ENCODE measurements at places on chromosomes 13 and 19.

DNA sequence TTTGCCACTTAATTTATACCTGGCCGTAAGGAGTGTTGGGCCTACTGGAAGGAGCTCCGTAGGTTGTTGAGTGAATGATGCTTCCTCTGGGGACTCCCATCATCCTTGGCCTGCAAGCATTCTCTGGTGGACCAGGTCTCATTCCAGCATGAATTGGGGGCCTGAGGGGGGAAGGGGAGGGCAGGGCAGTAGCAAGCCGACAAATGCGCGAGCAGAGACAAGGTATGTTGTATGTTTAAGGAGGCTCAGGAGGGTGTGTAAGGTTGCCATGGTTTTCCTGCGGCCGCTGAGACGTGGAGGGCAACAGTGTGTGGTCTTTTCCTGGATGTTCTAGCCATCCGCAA is 749 bp downstream of the ZNF264 start:
- no peak for ATAC-seq

- ATAC-seq, result no peak
These were observed 11.0 kb upstream of the CASP14 start for GRCh38 chr19:15038294-15038693.

DNA sequence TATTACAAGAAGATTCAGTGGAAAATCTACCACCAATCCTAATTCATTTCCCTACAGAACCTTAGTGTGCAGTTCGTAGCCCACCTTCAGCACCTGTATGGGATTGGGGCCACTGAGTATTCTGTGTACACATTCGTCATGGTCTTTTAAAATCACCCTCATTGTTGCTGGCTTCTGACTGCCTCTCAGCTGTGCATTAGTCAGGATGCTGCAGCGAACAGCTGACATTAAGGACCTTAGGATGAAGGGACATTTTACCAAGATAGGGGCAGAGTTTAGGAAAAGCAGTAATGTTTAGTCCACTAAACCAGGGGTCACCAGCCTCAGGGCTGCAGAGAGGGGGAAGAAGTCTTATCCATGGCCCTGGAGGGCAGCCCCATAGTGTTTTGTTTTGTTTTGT is 176.5 kb downstream of the COL4A1 start:
- no peak for ATAC-seq

GRCh38 chr13:40911341-40911740 is 107.8 kb downstream of the ELF1 start:
- ATAC-seq, result no peak

DNA sequence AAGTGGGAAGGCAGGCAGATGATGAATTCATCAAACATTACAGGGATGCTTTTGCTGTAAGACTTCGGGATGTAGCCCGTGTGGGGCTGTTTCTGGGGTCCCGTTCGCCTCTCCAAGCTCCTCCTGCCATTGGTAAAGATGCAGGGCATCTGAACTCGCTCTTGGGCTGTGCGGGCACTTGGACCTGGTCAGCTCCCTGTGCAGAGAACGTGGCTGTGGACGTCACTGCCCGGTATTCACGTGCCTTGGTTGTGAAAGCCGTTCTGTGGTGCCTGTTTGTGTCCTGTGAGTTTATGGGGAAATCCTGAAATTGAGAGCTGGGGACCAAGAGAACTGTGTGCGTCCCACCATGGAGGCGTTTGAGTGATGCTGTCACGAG is 5.4 kb downstream of the TFDP1 start:
- ATAC-seq, result no peak

- peak; percentile 80 for ATAC-seq
These were observed 595 bp upstream of the GPR183 start for GRCh38 chr13:99307648-99308339.

DNA sequence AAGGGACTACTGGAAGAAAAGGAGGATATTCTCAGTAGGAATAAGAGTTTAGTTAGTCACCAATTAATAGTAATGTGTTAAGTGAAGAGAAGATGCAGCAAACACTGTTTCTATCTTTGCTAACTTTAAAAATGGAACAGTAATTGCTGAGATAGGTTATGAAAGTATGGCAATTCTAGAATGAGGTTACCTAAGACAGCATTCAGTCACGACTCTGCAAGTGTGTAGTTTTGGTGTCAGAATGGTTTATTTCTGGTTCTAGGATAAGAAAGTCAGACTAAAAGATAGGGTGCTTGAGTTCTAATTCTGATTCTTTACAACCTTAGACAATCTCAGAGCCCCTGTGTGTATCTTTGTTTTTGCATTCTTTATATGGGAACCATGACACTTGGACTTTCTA is 138.1 kb downstream of the POU4F1 start:
- ATAC-seq, result no peak

GRCh38 chr13:48233889-48234488 is 983 bp downstream of the ITM2B start:
- peak; percentile 18 for ATAC-seq

DNA sequence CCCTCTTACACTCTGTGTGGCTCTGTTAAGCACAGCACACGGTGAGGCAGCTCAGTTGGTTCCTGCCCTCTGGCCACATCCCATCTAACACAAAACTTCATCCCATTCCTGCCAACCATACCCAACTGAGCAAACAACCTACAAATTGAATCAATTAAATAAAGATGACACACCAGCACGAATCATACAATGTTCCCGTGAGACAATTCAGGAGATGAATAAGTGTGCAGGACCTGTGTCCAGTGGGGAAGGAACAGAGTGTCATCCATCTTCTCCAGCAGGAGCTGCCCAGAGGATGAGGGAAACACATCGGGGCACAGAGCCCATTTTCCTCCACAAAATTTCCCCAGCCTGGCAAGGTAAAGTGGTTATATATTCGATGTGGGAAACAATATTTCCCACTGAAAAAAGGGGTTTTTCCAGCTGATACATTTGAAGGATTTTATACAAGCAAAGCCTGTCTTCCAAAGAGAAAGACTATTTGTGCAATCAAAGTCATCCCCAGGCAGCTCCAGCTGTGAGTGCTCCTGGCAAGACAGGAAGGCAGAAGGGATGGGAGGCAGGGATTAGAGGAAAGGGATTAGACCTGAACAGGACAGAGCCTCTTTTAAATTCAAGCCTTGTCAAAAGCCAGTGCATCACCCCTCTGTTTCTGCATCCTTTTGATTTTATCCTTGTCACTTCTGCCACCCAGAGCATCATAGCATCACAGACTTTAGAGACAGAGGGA is 240.2 kb downstream of the LHFPL6 start:
- ATAC-seq, result no peak

GRCh38 chr13:54640719-54641118 is 1612.1 kb downstream of the OLFM4 start:
- no peak for ATAC-seq

DNA sequence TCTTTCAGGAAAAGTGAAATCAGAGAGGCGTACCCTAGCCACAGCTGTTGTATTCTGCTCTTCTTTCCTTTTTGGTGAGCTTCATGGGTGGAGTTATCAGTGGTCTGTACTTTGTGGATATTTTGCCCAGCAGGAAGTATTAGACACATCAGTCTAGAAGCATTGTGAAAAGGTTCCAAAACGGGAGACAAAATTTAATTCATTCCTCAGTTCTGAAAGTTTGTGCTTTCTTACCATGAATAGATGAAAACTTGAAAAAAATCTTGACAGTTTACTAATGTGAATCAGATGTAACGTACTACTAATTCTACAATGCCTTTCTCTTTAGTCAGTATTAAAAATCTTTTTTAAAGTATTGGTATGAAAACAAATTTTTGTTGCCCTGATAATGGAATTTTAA is 116.8 kb downstream of the DNAJC3 start:
- no peak for ATAC-seq

DNA sequence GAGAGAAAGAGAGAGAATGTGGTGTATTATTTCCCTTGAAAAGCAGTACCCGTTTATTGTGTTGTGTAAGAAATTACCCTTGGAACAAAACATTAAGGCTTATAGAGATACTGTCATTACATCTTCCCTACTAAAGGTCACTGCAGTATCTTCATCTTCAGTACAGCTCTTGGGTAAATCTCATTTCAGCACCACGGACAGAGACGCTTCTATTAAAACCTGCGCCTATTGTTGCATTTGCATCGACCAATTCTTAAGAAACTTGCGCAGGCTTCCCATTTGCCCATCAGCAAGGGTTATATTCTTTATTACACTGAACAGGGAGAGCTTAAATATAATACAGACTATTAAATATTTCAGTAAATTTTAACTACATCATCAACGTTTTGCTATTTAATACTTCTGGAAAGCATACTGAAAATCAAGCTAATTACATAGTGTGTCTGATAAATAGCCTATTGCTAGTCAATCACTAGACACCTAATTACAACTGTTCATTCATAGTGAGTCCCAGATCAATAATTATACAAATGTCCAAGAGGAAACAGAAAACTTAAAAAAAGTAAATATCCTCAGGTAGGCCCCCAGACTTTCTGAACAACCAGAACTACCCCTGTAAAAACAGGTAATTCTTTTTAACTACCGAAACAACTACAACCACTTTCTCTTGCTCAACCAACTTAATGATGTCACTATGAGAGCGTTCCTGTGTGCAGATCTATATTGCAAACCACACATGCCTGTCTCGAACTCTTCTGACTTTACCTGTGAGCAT is 350.6 kb downstream of the LIG4 start:
- no peak for ATAC-seq

GRCh38 chr13:53907891-53908290 is 879.3 kb downstream of the OLFM4 start:
- ATAC-seq, result no peak

- ATAC-seq, result no peak
These were observed 123.1 kb downstream of the ITGBL1 start for GRCh38 chr13:101575581-101575980.

DNA sequence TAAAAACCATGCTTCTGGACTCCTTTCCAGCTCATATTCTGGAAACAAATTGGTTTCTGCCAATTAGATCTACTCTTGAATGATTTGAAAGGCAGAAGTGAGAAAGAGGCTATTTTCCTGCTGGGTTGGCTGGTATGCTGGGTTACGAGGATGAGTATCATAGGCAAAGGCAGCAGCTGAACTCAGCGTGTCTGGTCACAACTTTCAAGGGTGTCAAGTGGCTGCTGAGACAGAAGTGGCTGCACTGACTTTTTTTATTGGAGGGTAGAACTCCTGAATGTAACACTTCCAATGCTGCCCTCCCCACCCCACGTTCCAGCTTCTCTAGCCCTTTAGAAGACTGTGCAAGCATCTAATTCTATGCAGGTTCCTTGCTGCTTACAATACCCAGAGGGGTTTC is 8.3 kb upstream of the DZIP1 start:
- no peak for ATAC-seq

DNA sequence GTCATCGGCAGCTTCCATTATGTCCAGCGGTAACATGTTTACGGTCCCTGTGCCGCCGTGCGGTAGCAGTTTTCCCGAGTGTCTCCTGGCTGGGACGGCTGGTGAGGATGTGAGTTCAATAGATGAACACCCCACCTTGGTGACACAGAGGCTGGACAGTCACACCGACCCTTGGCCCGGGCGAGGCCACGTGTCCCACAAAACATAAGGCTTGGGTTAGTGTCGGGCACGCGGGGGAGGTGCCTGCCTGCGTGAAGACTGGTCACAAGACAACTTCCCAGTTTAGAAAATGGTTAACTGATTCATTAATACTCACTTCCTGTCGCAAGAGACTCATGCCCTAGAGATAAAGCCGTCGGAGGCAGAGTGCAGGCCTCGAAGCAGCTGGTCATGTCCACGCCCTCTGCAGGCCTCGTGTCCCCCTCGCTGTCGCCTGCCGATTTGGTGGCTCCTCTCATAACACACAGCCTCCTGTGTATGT is 17.2 kb downstream of the RASA3 start:
- ATAC-seq, result peak; percentile 80

Data from activated T-helper 17 cell treated with anti-CD3 and anti-CD28 coated beads, Interleukin-2, amount 50 U/mL, for 72 hours (primary cell).